ENCODE measurements at places on chromosomes 3 and 15. TPM values are rescaled to one million over a fixed set of nuclear protein-coding genes. Genes with fewer than 3 reads are reported as not detected.

GRCh38 chr3:9108876-9109567 is 140.4 kb downstream of the SRGAP3 start:
- no peak for DNase-seq

DNA sequence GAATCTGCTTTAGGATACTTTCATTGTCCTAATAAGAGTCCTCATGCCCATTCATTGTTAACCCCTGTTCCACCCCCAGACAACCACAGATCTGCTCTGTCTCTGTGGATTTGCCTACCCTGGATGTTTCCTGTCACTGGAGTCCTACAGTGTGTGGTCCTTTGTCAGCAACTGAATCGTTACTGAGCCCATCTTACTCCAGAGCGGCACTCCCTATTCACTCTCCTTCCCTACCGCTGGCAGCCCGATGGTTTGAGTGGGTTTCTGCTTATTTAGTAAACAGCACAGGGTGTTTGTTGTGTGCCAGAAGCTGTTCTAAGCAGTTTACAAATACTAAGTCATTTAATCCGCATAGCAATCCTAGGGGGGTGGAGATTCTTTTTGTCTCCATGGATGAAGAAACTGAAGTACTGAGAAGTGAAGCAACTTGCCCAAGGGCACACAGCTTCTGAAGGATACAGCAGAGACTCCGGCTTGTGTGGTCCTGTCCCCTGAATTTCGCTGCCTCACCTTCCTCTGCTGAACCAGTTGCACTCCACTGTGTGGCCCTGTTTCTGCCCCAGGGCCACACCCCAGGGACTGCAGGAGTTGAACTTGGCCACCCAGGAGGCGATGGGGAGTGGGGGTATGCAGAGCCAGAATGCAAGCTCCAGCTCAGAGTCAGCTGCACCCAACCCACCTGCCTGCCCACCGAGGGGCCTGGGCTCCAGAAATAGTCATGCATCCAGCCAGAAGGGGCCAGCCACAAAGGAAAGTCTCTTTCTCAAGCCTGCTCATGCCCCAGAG is 56.5 kb upstream of the SLC6A1 start:
- DNase-seq = peak; percentile 24

- DNase-seq = no peak
Observed at GRCh38 chr3:71461114-71461513, 122.4 kb downstream of the FOXP1 start.

DNA sequence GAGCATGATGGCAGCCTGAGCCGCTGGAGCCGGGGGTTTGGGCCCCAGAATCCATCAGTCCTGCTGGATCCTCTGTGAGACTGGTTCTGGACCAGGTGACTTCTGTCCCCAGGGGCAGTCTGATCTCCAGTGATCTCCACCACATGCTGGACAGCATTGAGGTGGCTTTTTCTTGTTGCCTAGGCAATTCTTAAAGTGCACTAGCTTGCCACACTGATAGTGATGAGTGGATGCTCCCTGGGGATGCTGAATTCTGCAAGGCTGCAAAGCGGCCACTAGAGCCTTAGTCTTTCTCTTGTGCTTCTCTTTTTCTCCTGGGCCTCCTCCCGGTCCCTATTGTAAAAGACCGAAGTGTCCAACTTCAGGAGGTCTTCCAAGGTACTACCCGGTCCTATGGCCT is 70.4 kb upstream of the ATP11B start:
- DNase-seq = no peak

The KCNAB1 gene
- total RNA-seq = 2.5 TPM

GRCh38 chr15:34078900-34079299 is 22.8 kb downstream of the EMC7 start:
- DNase-seq = no peak

GRCh38 chr15:64991536-64992135 is 1.9 kb upstream of the SPG21 start:
- DNase-seq = no peak

GRCh38 chr3:167843886-167844285 is 108.4 kb downstream of the SERPINI1 start:
- no peak for DNase-seq

DNA sequence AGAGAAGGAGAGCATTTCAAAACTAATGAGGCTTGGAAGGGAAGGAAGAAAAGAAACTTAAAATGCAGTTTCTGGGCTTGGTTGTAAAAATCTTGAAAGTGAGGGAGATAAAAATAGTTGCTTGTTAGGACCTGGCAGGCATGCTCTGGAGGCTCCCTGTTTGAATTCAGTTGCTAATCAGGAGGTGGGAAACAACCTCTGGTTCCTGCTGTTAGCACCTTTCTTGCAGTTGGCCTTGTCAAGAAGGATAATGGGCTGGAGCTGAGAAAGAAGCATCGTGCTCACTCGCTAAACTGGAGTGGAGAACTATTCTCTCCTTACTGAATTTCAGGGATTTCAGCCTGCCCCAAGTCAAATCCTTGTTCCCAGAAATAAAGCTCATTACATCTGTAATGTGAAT is 23.4 kb downstream of the SNAPC5 start:
- no peak for DNase-seq

DNA sequence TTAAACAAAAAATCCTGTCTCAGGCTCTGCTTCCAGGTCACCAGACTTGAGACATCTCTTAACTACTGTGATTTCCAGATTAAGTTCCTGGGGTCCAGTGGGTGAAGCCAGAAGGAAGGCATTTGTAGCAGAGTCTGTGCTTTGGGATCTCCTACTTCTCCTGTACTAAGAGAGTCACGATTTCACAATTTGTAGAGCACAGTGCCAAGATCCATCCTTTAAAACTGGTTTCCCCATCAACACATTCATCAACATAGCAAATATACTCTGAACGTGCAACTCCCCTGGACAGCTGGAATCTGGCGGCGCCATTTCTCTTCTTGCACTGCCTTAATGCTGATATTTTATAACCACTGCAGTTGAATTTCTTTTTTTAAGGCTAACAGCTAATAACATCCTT is 33.2 kb downstream of the CDCP1 start:
- DNase-seq = no peak

The RHO gene
- total RNA-seq = not detected

The TRIM71 gene
- total RNA-seq = not detected

The SIDT1 gene
- total RNA-seq = 0.89 TPM

DNA sequence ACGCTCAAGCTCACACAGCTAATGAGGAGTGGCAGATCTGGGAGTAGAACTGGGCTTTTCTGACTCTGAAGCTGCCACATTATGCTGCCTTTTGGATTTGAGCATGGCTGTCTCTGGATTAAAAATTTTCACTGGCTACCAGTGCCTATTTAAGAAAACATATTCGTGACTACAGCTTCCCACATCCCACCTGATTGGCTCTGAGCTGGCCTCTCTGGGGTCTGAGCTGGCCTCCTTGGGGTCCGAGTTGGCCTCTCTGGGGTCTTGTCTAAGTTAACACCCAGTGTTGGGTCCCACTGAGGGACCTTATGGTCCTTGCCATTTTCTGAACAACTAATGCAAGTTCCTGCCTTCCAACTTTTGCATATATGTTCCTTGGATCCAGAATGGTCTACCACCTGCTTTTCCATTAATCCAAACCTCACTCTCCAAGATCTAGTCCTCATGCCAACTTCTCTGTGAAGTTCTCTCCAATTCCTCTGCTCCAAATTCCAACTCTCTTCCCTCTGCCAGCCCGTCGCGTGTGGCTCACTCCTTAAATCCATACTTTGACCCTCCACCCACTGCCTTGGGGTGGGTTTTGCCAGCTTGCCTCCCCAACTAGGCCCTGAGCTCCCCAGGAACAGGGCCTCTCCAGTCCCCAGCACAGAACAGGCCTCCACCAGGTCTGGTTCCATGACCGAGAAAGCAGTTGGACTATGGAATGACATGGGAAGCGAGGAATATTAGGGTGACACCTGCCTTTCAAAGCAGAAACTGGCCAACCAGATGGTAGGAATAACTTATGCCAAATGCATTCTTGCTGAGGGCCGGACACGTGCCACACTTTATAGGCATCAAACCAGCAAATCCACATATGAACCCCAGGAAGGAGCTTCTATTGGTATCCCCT is 42.5 kb downstream of the ATP2B2 start:
- no peak for DNase-seq

DNA sequence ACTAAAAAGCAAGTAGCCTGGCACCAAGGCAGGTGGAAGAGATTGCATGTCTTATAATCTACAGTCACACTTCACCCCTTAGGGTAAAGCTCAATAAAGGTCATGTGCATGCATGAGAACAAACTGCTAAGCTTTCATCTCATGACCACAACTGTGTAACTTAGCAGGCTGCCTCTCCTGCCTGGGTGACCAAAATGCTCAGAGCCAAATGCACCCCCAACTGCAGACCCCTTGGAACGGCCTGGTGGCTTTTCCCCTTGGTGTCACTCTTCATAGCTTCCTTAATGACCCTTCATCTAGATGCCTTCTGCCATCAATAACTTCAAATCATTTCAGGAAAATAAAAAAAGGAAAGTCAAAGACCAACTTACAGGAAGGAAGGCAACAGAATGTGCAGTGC is 88.1 kb downstream of the ADAMTS17 start:
- DNase-seq = peak; percentile 27

The CTXND1 gene
- total RNA-seq = 5.6 TPM

GRCh38 chr3:127644641-127645370 is 15.8 kb downstream of the PODXL2 start:
- peak; percentile 46 for DNase-seq

Data from cardiac septum (tissue), 1 donor.